Effector CD8-positive, alpha-beta T cell (primary cell): ENCODE measurements at places on chromosomes 4 and X.

DNA sequence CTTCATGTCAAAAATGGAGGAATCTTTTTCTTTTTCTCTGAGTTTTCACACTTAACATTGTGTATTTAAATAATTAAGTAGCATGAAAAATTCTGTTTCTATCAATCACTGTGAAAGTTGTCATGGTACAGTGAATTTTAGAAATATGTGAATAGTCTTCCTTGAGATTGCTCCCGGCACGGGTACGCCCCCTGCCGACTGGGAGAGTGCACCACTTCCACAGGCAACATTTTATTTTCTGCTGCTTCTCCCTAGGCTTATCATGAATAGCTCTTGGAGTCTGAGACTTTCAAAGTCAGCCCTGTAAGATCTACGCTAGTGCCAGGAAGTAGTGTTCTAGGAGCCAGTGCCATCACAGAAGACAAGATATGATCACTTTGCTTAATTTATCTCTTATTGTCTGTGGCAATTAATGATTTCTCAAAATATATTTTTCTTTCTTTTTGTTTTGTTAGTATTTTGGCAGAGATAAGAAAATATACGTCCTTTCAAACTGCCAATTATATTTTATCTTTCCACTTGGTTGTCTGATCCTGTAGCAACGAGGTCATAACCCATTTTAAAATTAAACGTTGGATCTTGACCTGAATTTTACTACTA lies 763.8 kb upstream of the AADAT start:
- DNase-seq: no peak

DNA sequence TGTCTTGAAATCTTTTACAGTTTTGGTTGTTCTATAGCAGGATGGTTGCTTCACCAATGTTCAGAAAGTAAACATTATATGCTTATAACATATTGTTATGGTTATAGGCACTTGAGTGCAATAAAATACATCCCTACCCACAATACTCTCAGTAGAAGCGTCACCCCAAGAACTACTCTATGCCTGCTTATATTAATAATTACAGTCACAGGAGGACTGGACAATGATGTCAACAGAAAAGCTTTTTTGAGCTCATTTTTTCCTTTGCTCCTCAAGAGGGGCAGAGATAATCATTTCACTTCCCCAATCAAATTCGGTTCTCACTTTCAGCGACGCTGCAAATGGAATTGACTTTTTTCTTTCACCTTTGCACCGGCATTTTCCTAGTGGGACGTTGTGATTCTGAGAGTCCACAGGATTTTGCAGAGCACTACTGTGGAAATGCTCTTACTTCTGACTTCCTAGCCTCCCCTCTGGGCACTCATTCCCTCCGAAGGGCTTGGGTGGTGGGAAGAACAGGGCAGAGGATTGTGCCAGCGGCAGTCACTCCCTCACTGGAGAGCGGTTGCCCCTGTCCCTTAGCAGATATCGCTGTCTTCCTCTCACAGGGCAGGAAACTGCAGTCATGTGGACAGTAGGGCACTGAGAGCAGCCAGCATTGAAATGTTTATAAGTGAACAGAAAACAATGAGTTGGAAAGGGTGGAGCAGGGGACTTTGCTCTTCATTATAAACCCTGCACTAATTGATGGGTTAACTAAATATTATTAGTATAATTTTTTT lies 24.9 kb upstream of the SGMS2 start:
- DNase-seq: no peak

GRCh38 chr4:87904639-87905160 lies 70.8 kb upstream of the SPP1 start:
- no peak for DNase-seq

- DNase-seq: no peak
Measured at GRCh38 chr4:107603430-107603829, 116.6 kb downstream of the PAPSS1 start.

DNA sequence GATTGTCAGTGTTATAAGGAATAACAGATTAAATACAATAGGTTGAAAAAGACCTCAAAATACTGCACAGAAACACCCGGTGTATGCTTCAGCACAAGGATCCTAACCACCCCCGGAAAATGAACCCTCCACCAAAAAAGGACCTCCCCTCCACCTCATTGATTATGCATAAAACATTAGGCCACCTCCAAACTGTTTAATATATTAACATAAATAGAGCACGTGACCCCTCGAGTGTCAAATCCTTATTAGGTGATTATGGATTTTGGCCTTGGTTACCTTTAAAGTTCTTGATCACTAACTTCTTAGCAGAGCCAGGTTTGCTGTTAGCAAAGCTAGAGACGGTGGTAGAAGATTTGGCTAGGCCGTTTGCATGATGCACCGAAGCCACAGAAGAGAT lies 958 bp downstream of the CUL4B start:
- DNase-seq: no peak

DNA sequence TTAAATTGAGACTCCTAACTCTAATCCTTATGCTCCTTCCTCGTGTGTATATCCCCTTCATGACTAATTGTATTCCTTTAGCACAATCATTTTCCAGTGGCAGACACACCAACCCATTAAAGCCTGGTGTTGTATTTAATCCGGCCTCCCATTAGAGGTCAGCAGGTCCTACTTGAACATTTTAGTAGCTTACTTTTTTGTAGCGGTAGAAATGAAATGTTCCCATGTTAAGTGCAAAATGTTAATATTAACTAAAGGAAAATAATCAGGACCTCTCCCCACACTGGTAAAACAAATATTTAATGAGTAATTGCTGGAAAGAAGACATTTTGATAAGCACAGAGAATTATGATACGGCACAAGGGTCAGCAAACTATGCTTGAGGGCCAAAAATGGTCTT lies 3.4 kb downstream of the RAB33B start:
- no peak for DNase-seq

DNA sequence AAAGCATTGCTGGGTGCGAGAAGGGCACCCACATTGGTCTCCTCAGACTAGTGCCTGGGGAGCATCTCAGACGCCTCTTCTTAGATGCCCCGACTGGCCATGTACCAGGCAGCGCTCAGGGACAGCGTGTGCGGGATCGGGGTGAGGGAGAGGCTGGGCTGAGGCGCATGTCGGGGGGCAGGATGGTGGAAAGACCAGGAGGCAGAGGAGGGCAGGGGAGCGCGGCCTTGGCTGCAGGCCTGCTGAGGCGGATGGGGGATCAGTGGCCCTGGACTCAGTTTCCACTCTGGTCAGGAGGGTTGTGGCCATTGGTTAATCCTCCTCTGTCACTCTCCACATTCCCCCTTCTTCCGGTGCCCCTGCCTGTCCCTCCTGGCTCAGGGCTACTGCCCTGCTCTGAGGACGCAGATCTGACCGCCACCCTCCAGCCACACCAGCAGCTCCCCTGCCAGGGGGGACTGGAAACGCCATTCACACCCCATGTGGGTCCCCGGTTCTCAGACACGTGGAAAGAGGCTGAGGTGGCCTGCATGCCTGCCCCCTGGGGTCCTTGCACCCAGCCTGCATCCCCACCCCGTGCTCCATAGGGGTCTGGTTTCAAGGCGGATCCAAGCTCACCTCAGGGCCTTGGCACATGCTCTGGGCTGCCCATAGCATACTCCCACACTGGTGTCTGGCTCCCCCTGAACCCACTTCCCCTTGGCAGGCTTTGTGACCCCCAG lies 105.9 kb downstream of the CPZ start:
- DNase-seq: no peak

DNA sequence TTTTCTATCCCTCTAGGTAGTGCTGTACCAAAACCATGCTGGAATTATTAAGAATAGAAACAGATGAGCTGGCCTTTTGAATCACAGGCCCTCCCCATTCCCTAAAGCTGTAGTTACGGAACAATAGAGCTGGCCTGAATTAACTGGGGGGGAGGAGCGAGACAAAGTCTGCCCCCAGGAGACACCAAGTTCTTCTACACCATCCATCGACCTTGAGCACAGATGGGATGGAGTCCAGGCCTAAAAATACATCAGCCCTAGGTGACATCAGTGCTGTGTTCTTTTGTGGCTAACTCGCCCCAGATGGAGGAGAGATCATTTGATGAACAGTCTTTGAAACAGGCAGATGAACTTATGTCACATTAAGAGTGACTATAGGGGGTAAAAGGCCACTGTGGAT lies 49.6 kb downstream of the LHFPL1 start:
- no peak for DNase-seq

- DNase-seq: no peak
Measured at GRCh38 chr4:90357117-90357710, 230.0 kb downstream of the CCSER1 start.

GRCh38 chrX:34656842-34657725 lies at the start of gene TMEM47:
TSS of gene TMEM47 (minus strand) at chrX:34657285. CDS start at chrX:34657029, 256 bp downstream.
- no peak for DNase-seq

DNA sequence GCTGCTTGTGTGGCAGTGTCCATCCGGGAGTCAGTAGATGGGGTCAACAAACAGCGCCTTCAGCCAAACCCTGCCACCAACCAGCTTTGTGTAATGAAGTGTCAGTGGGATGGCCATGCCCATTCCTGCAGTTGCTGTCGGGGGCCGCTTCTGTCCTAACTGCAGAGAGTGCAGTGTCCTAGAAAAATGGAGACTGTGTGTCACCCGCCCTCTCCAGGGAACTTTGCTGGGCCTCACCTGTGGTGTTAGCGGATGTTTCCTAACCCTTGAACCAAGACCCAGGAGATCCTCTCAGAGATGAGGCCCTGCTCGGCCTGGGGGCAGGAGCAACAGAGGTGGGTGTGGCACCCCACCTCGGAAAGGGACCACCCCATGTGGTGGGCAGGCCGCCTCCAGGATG lies 35.3 kb upstream of the HGFAC start:
- no peak for DNase-seq

- DNase-seq: no peak
Measured at GRCh38 chrX:74924449-74925224, 615 bp downstream of the NEXMIF start.

DNA sequence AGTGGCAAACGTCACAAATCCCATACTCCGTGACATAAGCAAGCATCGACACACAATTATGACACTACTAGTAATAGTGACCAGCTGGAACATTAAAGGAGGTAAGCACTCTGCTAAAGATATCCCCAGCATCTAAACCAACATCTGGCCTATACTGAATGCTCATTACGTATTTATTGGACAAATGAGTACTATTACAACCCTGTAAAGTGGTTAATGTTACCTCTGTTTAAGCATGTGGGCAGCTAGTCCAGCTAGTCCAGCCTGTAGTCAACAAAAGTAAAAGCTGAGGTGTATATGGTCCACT lies 419 bp upstream of the RPGR start:
- DNase-seq: no peak

GRCh38 chr4:67996127-67996526 lies 32.8 kb upstream of the TMPRSS11A start:
- DNase-seq: no peak

DNA sequence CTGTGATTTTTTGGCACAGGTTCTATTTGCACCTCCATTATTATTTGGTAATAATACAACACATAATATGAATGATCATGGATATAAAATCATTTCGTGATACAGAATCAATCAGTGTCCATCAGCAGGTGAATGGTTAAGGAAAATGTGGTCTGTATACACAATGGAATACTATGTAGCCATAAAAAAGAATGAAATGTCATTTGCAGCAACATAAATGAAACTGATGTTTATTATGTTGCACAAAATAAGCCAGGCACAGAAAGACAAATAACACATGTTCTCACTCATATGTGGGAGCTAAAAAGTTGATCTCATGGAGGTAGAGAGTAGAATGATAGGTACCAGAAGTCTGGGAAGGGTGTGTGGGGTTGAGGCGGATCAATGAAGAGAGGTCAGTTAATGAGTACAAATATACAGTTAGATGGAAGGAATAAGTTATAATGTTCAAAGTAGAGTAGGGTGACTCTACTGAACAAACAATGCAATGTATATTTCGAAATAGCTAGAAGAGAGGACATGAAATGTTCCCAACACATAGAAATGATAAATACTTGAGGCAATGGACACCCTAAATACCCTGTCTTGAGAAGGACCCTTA lies 1.1 kb upstream of the SMARCA1 start:
- no peak for DNase-seq

- DNase-seq: no peak
Measured at GRCh38 chr4:26407476-26407875, 82.8 kb downstream of the CCKAR start.

DNA sequence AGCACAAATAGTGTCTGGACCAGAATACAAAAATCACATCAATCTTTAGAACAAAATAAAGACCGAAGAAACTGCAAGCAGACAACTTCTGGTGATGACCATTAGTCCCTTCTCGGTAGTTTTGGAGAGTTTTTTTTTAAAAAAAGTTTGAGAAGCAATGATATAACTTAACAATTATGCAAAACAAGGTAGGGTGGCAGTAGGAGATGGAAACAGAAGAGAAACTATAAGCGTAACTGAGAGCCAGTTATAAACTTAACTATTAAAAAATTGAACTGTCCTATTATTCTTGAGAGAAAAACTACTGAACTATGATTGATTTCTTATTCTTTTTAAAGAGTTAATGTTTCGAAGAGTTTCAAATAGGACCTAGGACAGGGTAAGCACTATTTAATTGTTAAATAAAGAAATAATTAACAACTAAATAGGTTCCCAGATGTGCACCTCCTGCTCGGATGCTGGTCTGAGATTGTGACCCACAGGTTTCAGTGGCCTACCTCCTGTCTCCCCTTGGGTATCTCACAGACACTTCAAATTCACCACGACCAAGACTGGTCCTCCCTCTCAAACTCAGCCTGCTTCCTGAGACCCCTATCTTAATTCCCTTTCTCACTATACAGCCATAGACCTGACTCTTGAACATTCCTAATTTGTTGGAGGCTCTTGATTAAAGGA lies 81.3 kb downstream of the LEF1 start:
- DNase-seq: no peak

DNA sequence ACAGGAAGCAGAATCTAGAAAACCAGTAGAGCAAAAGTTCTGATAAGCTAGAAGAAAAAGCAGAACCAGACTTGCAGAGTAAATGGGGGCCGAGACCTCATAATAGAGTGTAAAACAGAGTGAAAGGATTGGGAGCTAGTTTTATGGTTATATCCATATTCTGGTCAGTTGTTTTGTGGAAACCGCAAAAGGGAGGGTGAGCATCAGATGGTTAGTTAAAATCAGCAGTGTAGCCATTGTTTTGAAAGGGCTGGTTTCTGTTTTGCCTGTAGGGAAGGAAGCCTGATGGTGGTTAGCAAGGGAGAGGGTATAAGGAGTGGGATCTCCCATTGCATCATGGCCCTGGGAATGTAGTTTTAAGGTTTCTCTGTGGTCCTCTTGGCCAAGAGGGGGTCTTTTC lies 17.2 kb upstream of the CCNI start:
- DNase-seq: no peak

DNA sequence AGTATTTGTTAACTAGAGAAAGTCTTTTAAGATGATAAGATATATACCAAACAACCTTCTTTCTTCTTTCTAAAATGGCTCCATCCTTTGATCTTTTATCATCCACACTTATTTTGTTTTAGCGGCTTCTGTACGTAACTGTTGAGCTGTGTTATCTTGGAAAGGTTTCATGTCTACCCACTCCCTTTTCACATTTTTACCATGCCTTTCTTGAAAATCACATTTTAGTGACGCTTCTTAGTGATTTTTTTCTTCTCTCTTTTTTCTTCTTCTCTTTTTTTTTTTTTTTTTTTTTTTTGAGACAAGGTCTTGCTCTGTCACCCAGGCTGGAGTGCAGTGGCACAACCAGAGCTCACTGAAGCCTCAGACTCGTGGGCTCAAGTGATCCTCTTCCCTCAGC lies 135.1 kb downstream of the CHIC2 start:
- DNase-seq: no peak

GRCh38 chr4:147510962-147511668 lies 30.2 kb downstream of the EDNRA start:
- no peak for DNase-seq

GRCh38 chr4:126762663-126763247 lies 870.0 kb upstream of the INTU start:
- no peak for DNase-seq

GRCh38 chr4:7867701-7868435 lies 71.8 kb downstream of the AFAP1 start:
- no peak for DNase-seq

- DNase-seq: no peak
Measured at GRCh38 chr4:185717377-185717741, 94.6 kb downstream of the SORBS2 start.
